ENCODE measurements at places on chromosomes 4 and X.
A peak's percentile ranks its signal among the peaks of the same experiment; 100 is the strongest.

DNA sequence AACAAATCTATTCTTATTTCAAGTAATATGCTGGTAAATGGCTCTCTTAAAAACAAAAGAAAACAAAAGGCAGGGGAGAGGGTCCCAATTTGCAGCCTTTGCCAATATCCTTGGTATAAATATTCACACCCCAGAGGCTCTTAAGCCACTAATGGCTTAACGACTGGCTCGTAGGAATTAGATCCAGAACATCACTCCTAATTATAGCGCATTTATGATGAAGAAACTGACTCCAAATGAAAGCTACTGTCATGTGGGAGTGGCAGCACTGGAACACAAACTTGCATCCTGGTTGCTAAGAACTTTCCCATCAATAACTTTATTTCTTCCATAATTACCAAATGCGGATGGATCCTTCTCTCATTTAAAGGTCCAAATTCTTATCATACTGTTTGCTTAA is 138.7 kb downstream of the FRYL start:
- no peak for DNase-seq

GRCh38 chr4:187617113-187617512 is 378.5 kb upstream of the ZFP42 start:
- DNase-seq: no peak

GRCh38 chrX:96591421-96591820 is 93.2 kb upstream of the DIAPH2 start:
- no peak for DNase-seq

DNA sequence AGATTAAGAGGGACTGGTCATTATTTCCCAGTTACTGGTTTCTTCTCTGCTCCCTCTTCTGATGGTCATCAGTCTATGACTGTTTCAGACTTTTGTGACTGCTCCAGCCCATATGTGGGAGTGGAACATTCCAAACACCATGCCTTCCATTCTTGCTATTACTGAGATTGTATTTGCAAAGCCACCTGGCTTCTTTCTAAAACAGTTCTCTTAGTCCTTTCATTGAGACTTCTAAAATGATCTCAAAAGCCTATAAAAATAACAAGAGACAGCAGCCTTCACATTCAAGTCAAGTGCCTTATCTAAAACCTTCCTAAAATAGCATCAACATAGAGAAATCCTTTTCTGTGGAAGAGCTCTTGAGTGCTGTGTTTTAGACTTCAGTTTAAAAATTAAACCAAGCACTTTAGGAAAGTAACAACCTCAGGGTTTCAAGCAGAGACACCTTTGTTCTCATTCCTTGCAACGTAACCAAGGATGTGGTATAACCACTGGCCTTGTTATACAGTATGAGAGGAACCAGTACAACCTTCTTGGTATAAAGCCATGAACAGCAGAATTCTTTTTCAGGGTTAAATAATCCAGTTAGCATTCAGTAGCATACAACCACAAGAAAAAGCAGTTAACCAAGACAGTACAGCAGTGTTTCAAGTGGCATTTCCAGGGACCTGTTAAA is 97.1 kb downstream of the NFKB1 start:
- no peak for DNase-seq

- DNase-seq: no peak
Measured at GRCh38 chr4:147772056-147772455, 40.2 kb downstream of the ARHGAP10 start.

- DNase-seq: no peak
Measured at GRCh38 chr4:109921384-109921808, 8.7 kb downstream of the EGF start.

DNA sequence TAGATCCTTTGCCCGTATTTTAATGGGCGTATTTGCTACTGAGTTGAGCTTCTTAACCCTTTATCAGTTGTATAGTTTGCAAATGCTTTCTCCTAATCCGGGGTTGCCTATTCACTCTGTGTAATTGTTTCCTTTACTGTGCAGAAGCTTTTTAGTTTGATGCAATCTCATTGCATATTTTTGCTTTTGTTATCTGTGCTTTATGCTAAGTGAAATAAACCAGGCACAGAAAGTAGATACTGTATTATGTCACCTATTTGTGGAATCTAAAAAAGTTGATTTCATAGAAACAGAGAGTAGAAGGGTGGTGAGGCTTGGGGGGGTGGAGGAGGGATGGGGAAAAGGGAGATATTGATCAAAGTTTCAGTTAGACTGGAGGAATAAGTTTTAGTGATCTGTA is 17.7 kb downstream of the OGT start:
- DNase-seq: no peak

DNA sequence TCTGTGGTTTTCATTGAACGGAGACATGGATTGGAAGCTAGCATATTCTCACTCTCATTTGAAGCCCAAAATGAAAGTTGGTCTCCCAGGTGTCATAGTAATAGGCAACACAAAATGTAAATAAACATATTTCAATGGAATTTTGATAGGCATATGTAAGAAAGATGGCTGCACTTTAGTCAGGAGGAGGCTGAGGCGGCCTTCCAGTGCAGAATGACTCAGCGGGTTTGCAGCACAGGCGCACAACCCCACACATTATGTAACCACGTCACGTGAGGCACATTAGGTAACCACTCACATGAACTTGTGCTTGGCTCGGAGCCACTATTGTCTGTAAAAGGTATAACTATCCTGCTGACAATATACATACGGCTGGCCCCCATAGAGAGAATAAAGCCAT is 381.7 kb downstream of the GPAT3 start:
- DNase-seq: no peak

DNA sequence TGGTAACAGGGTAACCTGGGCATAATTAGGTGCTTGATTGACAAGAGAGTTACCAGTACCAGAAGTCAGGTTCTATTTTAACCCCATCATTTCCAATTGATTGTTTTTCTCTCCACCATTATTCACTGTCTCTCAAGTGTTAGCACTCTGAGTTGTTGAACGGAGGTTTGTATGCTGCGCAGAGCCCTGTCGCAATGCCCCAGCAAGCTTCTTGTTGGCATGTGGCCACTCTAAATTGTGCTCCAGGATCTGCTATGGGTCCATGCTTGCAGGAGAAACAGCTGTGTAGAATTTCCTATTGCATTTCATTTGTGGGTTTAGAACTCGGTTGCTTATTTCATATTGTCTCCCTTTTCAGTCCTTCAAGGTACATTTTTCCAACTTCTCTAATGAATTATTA is 98.2 kb downstream of the KLHL8 start:
- DNase-seq: no peak

DNA sequence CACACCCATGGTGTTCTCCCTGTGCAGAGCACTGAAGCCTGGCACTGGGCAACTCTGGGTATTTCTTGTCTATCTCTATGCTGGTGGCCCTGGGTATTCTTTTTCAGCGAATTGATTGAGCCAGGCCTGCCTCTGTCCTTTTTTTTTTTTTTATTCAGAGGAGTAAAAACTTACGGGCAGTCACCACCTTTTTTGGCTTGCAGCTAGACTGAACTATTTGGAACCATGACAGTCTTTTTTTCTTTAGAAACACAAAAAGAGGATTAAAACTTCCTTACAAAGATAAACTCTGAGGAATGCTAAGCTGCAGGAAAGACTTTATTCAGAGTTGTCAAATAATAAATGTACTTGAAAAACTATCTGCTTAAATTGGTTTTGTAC is 119.2 kb upstream of the STIM2 start:
- DNase-seq: no peak

- DNase-seq: no peak
Measured at GRCh38 chrX:69031181-69031580, 134.1 kb downstream of the PJA1 start.

- no peak for DNase-seq
Measured at GRCh38 chr4:76610751-76611547, 175.9 kb downstream of the SHROOM3 start.

GRCh38 chr4:7101692-7102515 is 34.0 kb upstream of the GRPEL1 start:
- DNase-seq: peak; percentile 41
